NCI-H1105 treated with DMSO at 0.1 percent for 48 hours (cell line): ENCODE measurements at places on chromosomes 6 and 20.

DNA sequence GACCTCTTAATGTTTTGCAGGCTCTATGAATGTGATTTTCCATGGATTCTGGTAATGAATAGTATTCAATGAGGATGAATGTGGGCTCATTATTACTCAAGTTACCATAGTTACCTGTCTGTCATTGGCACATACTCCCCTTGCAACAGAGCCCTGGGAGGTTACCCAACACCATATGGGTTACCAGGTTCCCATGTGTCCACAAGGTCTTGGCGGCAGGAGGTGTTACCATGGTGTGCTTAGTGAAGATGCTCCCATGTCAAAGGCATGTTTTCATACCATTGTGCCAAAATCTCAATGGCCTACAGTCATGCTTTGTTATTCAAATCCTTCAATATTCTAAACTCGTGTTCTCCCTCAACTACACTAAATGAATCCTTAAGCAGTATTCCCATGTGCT lies 232.5 kb downstream of the HDGFL1 start:
- DNase-seq = no peak

- DNase-seq = peak; percentile 77
Observed at GRCh38 chr6:117346142-117346930, 79.4 kb downstream of the ROS1 start.

GRCh38 chr6:143880412-143880811 lies 16.1 kb downstream of the ZC2HC1B start:
- DNase-seq = no peak

GRCh38 chr6:27312146-27312949 lies at the start of gene POM121L2:
TSS of gene POM121L2 (minus strand) at chr6:27312273. CDS start at chr6:27312170, 103 bp downstream.
- DNase-seq = no peak

DNA sequence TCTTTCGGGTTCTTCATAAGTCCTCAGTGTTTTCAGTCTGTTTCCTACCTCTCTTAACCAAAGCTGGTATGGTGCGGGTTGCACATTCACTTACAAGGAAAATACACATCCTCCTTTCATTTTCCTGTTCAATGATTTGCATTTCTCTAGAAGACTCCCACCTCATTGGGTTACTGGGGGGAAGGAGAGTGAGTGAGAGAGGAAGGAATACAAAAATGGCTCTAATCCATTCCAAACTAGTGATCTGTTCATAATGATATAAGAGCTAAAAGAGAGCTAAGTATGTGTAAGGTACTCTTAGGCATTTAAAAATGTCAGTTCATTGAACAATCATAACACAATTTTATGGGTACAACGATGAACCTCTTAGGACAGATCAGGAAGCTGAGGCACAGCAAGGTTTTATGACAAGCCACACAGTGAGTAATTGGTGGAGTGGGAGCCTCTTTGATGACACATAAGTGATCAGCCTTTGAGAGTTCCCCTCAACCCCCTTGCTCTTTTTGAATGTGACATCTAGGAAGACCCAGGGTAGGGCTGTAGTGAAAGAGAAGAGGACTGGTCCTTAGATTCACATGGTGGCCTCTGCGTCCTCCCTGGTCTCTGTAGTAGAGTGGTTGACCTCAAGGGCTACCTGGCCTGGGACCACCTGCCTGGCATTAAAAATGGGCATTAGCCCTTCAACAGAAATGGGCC lies 328.4 kb upstream of the SOX4 start:
- no peak for DNase-seq

DNA sequence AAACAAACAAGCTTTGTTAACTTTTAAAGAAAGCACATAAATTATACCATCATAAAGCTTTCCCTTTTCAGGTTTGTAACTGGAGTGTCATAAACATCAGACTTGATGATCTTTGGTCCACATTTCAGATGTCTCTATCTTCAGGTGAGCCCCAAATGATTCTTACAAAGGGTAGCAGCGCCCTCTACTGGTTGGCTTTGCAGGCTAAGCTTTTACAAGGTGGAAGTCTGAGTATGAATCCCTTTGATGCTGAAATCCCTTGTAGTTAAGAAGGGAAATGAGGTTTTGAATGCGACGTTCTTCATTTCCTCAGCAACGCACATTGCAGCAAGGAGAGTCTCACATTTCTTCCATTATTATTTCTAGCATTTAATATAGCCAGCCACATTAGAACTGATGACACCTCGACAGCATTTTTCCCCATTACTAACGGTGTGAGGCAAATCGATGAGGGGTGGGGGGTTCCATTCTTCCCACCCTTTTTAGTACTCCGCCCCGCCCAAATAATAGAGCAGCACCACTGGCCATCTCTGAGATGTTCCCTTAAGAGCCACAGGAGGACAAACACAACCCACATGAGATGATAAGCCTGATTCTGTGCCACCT lies 126.3 kb upstream of the NT5E start:
- peak; percentile 74 for DNase-seq

GRCh38 chr6:69791065-69791471 lies 5.7 kb downstream of the LMBRD1 start:
- peak; percentile 37 for DNase-seq
